ENCODE measurements at places on chromosomes 1 and 21.

DNA sequence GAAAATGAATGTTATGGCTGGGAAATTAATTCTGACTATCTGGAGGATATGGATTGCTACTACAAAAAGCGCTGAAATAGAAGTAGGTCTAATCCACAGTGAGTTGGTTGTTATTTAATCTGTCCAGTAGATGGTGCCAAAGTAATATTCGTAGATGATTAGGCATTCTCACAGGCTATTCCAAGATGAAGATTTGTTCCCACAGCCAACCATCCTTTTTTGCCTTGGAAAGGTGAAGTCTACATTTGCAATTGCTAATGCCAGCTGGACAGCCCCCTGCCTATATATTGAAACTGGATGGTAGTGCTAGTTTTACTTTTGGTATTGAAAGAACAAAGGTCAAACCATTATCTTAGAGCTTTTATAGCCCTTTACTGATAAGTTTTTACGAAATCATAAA, 43.8 kb downstream of the RBM11 start:
- no peak for DNase-seq

- DNase-seq: no peak
Observed at GRCh38 chr21:34795175-34795547, 126.4 kb downstream of the CLIC6 start.

GRCh38 chr1:41333146-41333784, 28.0 kb upstream of the FOXO6 start:
- no peak for DNase-seq

DNA sequence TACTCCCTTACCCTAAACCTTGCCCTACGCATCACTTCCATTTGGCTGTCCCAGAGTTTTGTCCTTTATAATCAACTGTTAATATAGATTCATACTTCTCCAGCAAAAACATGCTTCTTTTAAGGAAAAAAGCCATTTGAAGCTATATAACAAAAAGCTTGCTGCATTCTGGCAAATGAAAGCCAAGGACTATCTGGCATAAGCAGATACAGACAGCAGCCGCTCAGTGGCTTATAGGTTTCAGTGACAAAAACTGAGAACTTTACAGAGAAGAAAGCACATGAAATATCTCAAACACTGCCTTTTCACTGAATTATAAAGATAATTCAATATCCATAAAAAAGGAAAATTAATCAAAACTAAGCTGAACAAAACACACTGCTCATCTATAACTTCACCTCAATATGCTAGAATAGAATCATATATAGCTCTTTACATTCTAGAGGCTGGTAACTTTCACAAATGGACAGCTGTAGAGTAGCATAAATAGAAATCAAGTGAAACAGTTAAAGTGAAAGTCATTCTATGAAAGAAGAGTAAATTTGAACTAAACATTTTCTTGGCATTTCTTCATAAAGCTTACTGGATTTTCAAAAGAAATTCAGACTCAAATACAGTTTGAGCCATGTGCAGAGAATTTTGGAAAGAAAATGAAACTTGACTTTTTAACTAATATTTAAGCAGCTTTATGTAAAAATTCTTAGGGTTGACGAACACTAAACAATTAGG, 19.6 kb downstream of the CDC42BPA start:
- DNase-seq: no peak

- no peak for DNase-seq
Observed at GRCh38 chr1:8002921-8003320, 23.2 kb downstream of the ERRFI1 start.

DNA sequence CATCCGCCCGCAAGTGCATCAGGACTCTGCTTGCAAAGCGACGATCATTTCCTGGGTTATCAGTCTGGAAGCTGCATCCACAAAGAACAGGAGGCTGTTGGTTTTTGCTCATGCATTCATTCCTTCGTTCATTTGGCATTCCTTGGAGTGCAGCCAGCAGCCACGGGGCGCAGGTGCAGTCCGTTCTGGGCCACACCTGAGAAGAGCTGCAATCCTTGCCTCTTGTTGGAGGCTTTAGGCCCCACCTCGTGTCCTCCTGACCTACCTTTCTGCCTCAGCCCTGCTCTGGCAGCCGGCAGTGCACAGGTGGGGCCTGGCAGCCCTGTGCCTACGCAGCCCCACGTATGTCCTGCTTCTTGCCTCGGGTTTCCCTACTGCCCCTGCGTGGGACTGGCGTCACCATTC, 19.6 kb upstream of the C2CD2 start:
- no peak for DNase-seq

- DNase-seq: no peak
Observed at GRCh38 chr1:238319957-238320356, 429.2 kb upstream of the ZP4 start.

GRCh38 chr1:29695036-29695435, 458.7 kb downstream of the PTPRU start:
- DNase-seq: no peak

DNA sequence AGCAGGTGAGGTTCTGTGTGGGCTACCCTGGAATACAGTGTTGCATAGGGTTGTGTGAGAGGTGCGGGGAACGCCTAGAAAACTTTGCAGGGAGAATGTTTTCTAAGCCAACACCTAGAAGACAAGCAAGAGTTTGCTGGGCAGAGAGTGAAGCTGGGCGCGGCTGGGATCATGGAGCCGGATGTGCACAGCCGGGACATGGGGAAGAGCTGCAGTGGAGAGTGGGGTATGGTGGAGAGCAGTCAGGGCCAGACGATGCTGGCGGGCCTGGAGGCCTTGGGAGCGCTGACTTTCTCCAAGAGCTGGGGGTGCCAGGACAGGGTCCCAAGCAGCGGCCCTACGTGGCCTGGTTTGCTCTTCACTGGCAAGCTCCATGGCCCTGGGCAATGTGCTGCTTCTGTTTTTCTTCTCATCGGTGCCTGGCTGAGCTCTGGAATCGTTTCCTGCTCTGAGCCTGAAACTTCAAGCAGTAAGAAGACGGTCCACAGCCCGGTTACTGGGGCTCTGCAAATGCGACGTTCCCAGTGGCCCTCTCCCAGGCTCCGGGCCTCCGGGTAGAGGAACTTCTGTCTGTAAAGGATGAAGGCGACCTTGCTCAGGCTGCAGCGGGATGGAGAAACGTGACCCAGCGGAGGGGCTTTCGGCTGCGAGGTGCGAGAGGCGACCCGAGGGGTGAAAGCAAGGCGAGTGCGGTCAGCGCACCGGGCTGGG, 51.9 kb upstream of the CD34 start:
- no peak for DNase-seq

- no peak for DNase-seq
Observed at GRCh38 chr1:167099851-167100250, 6.0 kb downstream of the STYXL2 start.

Data from activated CD8-positive, alpha-beta memory T cell treated with anti-CD3 and anti-CD28 coated beads for 1 hour (primary cell).